Fibroblast of skin of right quadriceps (primary cell): ENCODE measurements at places on chromosomes 7 and 10.
A peak's percentile ranks its signal among the peaks of the same experiment; 100 is the strongest.

- no peak for DNase-seq
These were observed 253.7 kb upstream of the SORCS1 start for GRCh38 chr10:107418085-107418806.

DNA sequence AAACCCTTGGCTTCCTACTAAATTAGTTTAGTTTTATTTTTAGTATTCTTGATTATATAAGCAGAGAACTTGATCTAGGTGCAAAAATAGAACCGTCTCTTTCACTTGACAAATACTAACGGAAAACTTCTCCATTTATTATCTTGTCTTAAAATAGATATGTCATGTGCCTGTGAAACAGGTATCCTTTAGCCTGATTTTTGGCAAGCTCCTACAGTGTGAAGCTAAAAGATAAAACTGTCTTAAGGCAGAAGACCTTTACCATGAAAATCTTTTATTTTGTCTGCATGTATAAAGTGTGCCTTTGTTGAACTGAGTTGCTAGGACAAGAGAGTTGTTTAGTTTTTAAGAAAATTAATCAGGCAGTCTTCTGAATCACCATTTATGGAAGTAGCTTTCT is 90.6 kb downstream of the CYP51A1 start:
- no peak for DNase-seq

- peak; percentile 87 for DNase-seq
These were observed 197.4 kb downstream of the JCAD start for GRCh38 chr10:29861811-29862505.

DNA sequence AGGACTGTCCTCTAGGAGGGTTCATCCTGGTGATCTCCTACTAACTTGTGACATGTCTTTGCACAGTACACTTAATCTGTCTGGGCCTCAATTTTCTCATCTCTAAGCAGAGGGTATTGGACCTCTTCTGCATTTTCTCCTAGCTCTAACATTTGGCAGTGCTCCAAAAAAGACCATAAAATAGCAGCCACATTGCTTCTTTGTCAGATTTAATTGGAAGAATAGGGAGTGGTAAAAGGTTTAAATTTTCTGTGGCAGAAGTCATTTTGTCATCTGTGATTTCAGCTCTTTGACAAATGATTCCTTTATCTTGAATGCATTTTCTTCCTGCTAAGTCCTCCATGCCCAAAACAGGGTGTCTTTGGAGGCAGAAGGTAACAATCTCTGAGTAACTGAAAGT is 289.9 kb upstream of the LRGUK start:
- no peak for DNase-seq

GRCh38 chr7:73734619-73735527 is 3.7 kb downstream of the ABHD11 start:
- peak; percentile 75 for DNase-seq

DNA sequence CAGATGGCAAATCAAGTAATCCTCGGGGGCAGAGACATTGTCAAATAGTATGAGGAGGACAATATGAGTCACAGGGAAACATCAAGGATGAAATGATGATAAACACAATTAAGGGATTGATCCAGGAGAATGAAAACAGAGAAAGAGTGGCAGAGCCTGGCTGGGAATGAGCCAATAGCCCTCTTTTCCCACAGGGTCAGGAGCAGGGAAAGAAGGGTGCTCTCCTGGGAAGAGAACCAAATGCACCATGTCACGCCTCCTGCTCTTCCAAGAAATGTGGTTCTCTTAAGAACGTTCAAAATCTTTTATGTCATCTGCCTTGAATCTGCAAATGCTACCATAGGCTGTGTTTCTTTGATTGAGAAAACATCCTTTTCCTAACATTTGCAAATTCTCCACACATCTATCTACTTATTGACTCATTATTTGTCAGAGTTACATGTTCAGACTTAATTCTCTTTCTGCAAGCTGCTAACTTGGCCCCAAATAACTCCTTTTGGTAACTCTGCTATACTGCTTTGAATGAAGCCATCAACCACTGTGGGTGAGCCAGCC is 50.6 kb downstream of the HIPK2 start:
- DNase-seq, result peak; percentile 58

GRCh38 chr7:89623018-89623672 is 531.1 kb upstream of the STEAP1 start:
- peak; percentile 43 for DNase-seq

GRCh38 chr10:71708301-71708703 is 11.3 kb downstream of the C10orf105 start:
- DNase-seq, result no peak
